ENCODE measurements at places on chromosomes 1 and 21.

GRCh38 chr1:218242171-218242570 lies 42.9 kb upstream of the RRP15 start:
- no peak for DNase-seq

DNA sequence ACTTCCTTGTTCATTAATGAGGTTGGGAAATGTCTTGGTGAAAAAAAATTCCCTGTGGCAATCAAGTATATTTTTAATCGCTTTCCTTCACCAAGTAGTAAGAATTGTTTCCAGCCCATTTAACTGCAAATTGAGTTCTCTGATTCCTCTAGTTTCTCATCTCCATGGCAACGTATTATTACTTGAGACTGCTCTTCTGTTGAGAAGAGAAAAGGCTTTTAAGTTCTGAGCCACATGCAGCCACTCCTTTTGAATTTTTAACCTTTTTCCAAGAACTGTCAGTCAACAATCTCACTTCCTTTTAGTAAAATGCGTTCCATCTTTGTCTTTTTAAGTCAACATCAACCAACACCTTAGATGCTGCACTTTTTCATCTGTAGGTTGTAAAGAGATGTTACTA lies 75.7 kb upstream of the KIAA1614 start:
- no peak for DNase-seq

- DNase-seq, result no peak
These were observed 2.5 kb downstream of the TRNP1 start for GRCh38 chr1:26996024-26996423.

DNA sequence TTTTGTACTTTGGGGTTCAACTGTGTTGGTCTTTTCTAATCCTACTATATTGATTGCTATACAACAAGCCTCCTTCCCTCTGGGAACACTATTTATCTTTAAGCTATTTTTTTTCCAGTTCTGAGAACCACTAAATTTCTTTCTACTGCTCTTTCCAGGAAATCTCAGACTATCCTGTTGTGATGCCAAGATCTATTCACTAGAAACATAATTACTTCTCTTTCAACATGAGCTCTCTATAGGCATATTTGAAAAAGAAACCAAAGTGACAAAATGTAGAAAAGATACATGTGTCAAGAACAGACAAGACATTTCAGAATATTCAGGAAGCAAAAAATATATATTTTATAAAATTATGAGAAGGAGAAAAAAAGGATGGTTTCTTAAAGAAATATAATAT lies 82.9 kb downstream of the SLC44A5 start:
- no peak for DNase-seq

GRCh38 chr1:59674595-59674994 lies 140.2 kb upstream of the HOOK1 start:
- no peak for DNase-seq

- DNase-seq, result no peak
These were observed 42.7 kb upstream of the ATP1A1 start for GRCh38 chr1:116330342-116330652.

GRCh38 chr1:87135329-87135712 lies 193.4 kb upstream of the LMO4 start:
- DNase-seq, result no peak

GRCh38 chr1:180892675-180893074 lies 20.0 kb upstream of the KIAA1614 start:
- no peak for DNase-seq
